ENCODE measurements at places on chromosomes 7 and 10.

- no peak for DNase-seq
Measured at GRCh38 chr10:78765726-78766335, 302.9 kb upstream of the ZMIZ1 start.

- peak; percentile 86 for DNase-seq
Measured at GRCh38 chr10:116287906-116288501, 15.0 kb upstream of the GFRA1 start.

GRCh38 chr10:29757551-29758297, 123.0 kb upstream of the SVIL start:
- no peak for DNase-seq

GRCh38 chr7:141685285-141686023, 16.5 kb downstream of the DENND11 start:
- DNase-seq = no peak

DNA sequence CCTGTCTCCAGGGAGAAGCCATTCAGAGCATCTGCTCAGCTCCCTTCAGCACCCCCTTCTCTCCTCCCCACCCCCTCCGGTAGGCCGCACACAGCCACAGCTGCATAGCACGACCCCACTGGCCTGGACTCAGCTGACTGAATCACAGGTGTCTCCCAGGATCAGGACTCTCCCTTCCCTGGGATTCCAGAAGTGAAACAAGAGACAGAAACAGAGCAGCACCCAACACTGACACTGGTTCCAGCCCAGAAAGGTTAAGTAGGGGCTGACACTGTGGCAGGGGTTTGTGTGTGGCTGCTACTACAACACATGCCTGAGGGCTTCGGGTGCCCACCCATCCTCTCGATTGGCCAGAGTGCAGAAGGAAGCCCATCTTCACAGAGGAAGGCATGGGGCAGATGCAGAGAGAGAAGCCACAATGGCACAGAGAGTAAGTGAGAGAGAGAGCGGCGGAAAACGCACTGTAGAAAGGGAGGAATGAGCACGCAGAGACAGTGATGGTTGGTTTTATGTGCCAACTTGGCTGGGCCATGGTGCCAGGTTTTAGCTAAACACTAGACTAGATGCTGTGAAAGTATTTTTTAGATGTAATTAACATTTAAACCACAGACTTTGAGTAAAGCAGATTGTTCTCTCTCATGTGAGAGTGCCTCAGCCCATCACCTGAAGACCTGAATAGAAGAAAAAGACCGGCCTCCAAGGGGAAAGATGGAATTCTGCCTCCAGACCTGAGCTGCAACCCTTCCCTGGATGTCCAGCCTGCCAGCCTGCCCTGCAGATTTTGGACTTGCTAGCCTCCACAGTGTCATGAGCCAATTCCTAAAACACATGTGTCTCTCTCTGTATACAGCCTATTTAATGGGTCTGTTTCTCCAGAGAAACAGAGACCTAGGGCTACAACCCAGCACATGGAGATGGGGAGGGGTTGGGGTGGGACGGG, 107.5 kb downstream of the GRB10 start:
- no peak for DNase-seq

- DNase-seq = no peak
Measured at GRCh38 chr7:127532736-127533135, 52.7 kb downstream of the GCC1 start.

- DNase-seq = no peak
Measured at GRCh38 chr7:69591805-69592204, 6.5 kb upstream of the AUTS2 start.

- DNase-seq = no peak
Measured at GRCh38 chr7:30681331-30681797, 892 bp downstream of the CRHR2 start.

- peak; percentile 76 for DNase-seq
Measured at GRCh38 chr7:44565097-44565794, 8.5 kb downstream of the DDX56 start.

GRCh38 chr7:39304668-39305405, 261.4 kb upstream of the YAE1 start:
- no peak for DNase-seq

GRCh38 chr10:13882119-13882711, 295.4 kb downstream of the PRPF18 start:
- peak; percentile 72 for DNase-seq

- no peak for DNase-seq
Measured at GRCh38 chr7:145105561-145105960, 269.7 kb upstream of the TPK1 start.

DNA sequence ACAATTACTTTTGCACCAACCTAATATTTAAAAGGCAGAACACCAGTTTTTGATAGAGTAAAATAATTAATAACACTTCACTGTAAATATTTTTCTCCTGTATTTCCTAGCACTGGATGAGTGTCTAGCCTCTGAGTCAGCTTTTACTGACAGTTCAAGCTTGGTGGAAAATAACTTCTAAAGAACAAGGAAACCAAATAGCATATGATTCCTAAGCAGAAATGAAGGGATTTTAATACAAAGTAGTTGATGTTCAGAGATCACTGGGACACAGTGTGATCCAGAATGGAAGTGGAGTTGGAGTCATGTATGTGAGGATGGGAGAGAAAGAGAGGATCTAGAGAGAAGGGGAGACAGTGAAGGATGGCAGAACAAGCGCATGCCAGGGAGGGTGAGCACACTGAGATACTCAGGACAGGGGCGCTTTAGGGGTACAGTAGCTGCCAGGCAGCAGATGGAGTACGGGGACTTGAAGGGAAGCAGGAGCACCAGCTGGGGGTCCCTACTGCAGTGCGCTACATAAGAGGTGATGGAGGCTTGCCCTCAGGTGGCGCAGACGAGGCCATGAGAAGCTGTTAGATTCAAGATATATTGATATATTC, 117.9 kb upstream of the KLF6 start:
- DNase-seq = peak; percentile 53

GRCh38 chr7:155753446-155753965, 58.8 kb downstream of the SHH start:
- no peak for DNase-seq

DNA sequence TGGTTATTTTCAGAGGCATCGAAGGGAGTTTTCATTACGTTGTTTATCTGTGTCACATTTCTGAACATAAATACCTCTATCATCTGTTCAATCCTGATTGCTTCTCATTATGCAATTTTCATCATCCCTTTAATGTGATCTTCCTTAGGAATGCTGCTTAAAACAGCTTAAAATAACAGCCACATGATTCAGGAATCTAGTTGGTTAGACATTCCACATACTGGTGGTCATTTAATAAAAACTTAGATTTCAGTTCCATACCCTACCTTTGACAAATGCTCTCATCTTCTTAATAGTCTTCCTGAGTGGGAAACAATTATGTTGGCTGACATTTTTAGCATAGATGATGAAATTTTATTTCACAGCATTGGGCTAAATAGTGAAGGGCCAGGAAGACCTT, 191.3 kb upstream of the CDCA7L start:
- DNase-seq = peak; percentile 47

- no peak for DNase-seq
Measured at GRCh38 chr10:61542596-61542995, 89.4 kb upstream of the TMEM26 start.

DNA sequence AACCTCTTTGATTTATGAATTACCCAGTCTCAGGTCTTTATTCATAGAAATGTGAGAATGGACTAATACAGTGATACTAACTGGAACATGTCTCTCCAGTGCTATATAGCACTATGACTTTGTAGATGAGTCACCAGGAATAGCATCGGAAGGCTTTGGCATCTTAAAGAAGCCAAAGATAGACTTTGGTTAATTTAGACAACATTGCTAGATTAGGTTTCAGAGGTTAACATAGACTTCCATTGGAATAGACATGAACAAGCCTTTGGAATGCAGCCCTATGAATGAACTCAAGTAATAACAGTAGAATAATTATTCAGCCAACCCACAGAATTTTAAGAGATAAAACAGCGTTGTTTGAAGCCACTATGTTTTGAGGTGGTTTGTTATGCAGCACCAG, 169.2 kb downstream of the HGF start:
- DNase-seq = peak; percentile 34

- peak; percentile 13 for DNase-seq
Measured at GRCh38 chr10:116809483-116810119, 39.7 kb upstream of the ENO4 start.

DNA sequence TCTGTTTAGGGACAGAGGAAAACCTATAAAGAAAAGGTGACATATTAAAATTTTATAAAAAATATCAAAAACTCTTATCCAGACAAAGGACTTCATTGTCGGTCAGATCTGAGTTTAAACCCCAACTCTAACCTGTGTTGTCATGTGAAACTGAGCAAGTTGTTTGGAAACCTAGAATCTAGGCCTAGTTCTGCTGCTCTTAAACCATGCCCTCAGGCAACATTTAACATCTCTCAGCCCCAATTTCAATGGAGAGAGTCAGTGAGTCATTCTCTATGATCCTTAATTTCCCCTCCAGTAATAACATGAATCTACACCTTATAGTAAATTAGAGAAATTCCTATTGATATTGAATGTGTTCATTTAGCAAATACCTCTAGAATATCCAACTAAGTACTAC, 192.3 kb downstream of the IMMP2L start:
- no peak for DNase-seq

GRCh38 chr7:106679153-106679931, 18.4 kb upstream of the CCDC71L start:
- DNase-seq = peak; percentile 15

DNA sequence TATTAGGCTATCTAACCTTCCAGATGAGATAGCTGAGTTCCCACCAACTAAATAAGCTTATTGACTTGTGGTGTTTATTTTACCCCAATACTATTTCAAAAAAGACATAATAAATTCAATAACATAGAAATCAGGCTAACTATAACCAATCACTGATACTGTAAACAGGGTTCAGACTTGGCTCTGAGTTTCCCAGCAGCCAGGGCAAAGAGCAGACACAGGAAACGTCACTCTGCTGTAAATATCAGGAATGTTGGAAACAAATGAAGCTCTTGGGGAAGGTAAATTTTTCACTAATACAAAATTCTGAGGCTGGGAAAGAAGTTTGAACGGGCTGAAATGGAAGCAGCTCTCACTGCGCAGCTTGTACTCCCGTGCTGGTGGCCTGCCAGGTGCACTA, 114.6 kb downstream of the GALNT11 start:
- DNase-seq = no peak

- peak; percentile 26 for DNase-seq
Measured at GRCh38 chr7:143289421-143289820, 1.3 kb downstream of the CASP2 start.

- DNase-seq = no peak
Measured at GRCh38 chr7:99929730-99930053, 272 bp upstream of the GJC3 start.

DNA sequence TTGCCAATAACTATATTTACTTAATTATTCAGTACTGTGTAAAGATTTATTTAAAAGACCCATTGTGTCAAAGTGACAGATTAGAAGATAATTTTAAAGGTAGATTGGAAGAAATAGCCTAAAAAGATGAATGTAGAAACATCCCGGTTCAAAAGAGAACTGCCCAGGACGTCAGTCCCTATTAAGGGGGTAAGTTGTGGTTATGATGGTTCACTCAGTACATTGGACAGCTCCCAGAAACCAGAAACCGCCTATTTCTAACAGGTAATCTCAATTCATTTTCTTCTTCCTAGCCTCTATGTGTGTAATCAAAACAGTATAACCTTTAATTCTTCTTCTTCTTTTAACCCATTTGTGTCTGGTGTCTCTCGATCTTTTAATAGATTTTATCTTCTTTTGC, 1.5 kb upstream of the FERD3L start:
- peak; percentile 32 for DNase-seq

GRCh38 chr7:70319057-70319456, 720.8 kb downstream of the AUTS2 start:
- DNase-seq = no peak

DNA sequence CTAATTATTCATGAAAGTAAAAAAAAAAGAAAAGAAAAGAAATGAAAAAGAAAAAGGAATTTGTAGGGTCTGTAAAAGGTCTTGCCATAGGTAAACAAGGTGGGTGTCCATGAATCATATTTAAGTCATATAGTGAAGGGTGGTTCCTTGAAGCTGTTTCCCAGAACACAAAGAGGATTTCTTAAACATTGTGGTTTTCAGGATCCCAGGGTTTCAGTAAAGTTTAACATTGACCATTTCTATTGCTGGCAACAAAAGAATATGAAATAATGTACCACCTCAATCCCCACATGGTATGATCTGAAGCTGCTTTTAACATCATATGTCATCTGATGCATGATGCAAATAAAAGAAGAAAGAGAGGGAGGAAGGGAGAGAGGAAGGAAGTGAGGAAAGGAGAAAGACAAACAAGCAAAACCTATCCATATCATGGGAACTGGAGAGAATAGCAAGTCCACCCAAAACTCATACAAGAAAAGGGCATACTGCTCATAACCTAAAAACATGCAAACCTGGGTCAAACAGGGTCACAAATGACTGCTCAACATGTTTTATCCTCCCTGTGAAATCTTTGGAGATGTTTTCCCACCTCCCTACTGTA, 663.5 kb downstream of the SORCS1 start:
- no peak for DNase-seq

DNA sequence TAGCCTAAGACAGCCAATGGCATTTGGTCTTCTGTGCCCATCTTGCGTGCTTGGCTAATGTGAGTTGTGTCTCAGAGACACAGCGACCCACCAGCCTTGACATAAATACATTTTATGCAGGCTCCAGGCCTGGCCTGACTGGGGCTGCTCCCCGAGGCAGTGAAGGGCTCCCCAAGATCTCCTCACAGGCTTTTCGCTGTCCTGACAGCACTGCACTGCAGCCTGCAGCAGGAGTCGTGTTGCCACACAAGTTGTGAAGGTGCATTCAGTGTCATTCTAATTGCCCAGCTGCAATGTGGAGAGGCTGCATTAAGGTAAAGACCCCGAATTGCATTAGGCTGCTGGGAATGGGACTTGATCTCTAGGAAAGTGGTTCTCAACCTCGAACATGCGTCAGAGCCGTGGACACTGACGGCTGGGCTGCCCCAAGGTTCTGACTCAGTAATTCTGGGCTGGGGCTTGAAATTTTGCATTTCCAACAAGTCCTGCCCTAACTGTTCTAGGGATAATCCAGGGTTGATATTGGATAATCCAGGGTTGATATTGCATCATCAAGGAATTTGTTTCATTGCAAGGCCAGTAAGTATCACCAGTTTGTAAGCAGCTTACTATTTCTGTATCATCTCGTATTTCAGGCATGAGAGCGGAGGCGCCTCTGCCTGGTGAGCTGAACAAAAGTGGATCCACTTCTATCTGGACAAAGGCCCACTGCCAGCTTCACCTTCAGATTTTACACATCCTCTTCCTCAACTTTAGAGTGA, 108.7 kb upstream of the INSIG1 start:
- DNase-seq = peak; percentile 14

DNA sequence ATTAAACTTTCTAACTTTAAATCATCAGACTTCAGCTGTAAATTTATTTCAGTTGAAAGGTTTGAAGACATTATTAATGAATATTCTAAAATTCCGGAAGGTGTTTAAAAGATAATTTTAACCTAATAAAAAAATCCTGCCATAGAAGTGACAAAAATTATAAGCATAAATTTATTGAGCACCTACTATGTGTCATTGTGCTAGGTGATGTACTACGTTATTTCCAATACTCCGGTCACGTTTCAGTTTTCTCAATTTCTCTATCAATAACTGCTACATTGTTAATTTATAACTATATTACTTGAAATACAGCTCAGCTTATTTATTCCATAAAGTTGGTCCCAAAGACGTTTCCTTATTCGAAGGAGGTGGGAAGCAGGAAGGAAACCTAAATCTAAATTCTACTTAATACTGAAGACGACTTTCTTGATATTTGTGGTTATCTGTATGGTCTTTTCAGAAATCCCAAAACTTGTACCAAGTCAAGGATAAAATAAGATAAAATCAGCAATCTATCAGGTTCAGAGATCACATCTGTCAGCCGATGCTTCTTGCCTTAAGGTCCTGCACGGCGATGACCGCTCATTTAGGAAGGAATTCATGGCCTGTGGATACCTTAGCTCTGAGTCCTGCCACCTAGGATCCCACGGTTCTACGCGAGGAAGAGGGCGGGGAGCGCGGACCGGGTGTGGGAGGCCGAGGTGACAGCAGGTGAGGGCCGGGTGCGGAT, 1.2 kb upstream of the ZEB1 start:
- no peak for DNase-seq

All from adipocyte (in vitro differentiated cells).